Psoas muscle (tissue), 8 donors: ENCODE measurements at places on chromosomes 12 and 14.

- no peaks in the 10 kb centered on the region for H3K36me3 ChIP-seq
- no peaks in the 10 kb centered on the region for H3K4me1 ChIP-seq
- no peak for DNase-seq
- no peaks in the 10 kb centered on the region for H3K27me3 ChIP-seq
- H3K4me3 ChIP-seq = no peak overlapping the region
These were observed 16.3 kb upstream of the MYO1H start for GRCh38 chr12:109331301-109331952.

- peaks cover 6% of the 10 kb centered on the region for H3K4me1 ChIP-seq
- DNase-seq = no peak
- no peaks in the 10 kb centered on the region for H3K27me3 ChIP-seq
These were observed 12.0 kb downstream of the TFCP2 start for GRCh38 chr12:51160814-51161459.

DNA sequence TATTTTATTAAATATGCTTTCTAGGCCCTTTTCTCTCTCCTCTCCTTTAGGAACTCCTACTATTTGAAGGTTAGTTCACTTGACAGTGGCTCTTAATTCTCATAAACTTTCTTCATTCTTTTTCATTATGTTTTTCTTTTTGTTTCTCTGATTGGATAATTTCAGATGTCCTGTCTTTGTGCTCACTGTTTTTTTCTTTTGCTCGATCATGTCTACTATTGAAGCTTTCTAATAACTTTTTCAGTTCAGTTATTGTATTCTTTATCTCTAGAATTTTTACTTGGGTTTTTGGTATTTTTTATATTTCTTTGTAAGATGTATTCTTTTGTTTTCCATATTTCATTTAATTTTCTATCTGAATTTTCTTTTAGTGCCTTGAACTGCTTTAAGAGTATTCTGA is 215.0 kb downstream of the PLCZ1 start:
- no peaks in the 10 kb centered on the region for H3K4me1 ChIP-seq
- no peak overlapping the region for H3K4me3 ChIP-seq
- H3K36me3 ChIP-seq = no peaks in the 10 kb centered on the region
- no peaks in the 10 kb centered on the region for H3K27me3 ChIP-seq
- H3K27ac ChIP-seq = no peak overlapping the region

DNA sequence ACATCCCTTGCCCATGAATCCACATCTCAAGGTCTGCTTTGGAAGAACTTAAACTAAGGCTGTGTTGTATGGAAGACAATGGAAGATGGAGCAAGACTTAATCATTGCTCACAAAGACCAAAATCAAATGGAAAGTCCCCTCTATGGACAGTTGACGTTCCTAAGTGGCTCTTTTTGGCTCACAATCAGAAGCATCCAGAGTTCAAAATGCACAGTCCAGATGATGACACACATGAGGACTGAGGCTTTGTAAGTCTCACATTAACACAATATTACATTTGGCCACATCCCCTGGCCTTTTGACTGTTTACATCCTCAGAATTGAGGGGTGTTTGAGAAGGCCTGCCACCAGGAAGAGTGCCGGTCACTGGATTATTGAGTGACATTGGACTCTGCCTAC is 122.3 kb upstream of the CPM start:
- no peak for DNase-seq
- no peaks in the 10 kb centered on the region for H3K27me3 ChIP-seq
- no peak overlapping the region for H3K4me3 ChIP-seq
- no peaks in the 10 kb centered on the region for H3K36me3 ChIP-seq

DNA sequence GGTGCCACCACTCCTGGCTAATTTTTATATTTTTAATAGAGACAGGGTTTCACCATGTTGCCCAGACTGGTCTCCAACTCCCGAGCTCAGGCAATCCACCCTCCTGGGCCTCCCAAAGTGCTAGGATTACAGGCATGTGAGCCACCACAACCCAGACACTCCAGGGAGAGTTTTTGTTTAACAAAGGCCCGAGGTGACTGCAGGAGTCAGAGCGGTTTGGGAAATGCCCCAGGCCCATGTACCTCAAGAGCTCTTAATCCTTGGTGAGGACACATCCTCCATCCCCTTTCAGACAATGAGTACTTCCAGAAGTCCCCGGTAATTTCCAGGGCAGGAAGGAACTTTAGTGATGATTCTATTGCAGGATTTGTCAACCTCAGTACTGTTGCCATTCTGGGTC is 176.0 kb downstream of the ESRRB start:
- no peak overlapping the region for H3K27ac ChIP-seq
- no peaks in the 10 kb centered on the region for H3K36me3 ChIP-seq
- H3K4me3 ChIP-seq = no peak overlapping the region
- H3K27me3 ChIP-seq = no peaks in the 10 kb centered on the region
- H3K4me1 ChIP-seq = no peaks in the 10 kb centered on the region

- H3K27me3 ChIP-seq = peaks cover 8% of the 10 kb centered on the region
- H3K27ac ChIP-seq = no peak overlapping the region
- no peaks in the 10 kb centered on the region for H3K36me3 ChIP-seq
- no peaks in the 10 kb centered on the region for H3K4me1 ChIP-seq
- DNase-seq = no peak
- peak overlapping the region; percentile 39 for H3K4me3 ChIP-seq
These were observed 26.9 kb downstream of the TTC6 start for GRCh38 chr14:37622231-37622923.

GRCh38 chr12:82687021-82688011 is 610 bp downstream of the TMTC2 start:
- peak overlapping the region; percentile 89 for H3K4me3 ChIP-seq
- peak; percentile 52 for DNase-seq
- H3K27me3 ChIP-seq = peaks cover 8% of the 10 kb centered on the region
- H3K4me1 ChIP-seq = peaks cover 4% of the 10 kb centered on the region
